H1 (cell line): ENCODE measurements at places on chromosomes 16 and 17. TPM values are rescaled to one million over a fixed set of nuclear protein-coding genes. Genes with fewer than 3 reads are reported as not detected.

HOXB3 gene
- not detected in 2 replicates for total RNA-seq

CCL16 gene
- not detected in 2 replicates for total RNA-seq

GDPD3 gene
- total RNA-seq: 1.5 TPM in 1 of 2 replicates, not detected in the other

TMC8 gene
- total RNA-seq: 2.0 and 2.8 TPM in 2 replicates

STX1B gene
- 18.0 and 20.2 TPM in 2 replicates for total RNA-seq

GRCh38 chr16:31077024-31077423 lies 2.8 kb downstream of the ZNF646 start:
- no peak overlapping the region for H3K27ac ChIP-seq
- no peak for DNase-seq
- peaks cover 5% of the 10 kb centered on the region; the same call in 1 of the 2 replicates for H3K36me3 ChIP-seq
- H3K27me3 ChIP-seq: no peaks in the 10 kb centered on the region

- no peak for DNase-seq
- no peak overlapping the region for H3K4me3 ChIP-seq
- H3K36me3 ChIP-seq: no peaks in the 10 kb centered on the region
- peaks cover 4% of the 10 kb centered on the region for H3K4me1 ChIP-seq
- H3K27me3 ChIP-seq: no peaks in the 10 kb centered on the region
These were observed 4.0 kb downstream of the MAP2K6 start for GRCh38 chr17:69418535-69418934.
